ENCODE measurements at places on chromosomes 1 and 21.
A peak's percentile ranks its signal among the peaks of the same experiment; 100 is the strongest.

DNA sequence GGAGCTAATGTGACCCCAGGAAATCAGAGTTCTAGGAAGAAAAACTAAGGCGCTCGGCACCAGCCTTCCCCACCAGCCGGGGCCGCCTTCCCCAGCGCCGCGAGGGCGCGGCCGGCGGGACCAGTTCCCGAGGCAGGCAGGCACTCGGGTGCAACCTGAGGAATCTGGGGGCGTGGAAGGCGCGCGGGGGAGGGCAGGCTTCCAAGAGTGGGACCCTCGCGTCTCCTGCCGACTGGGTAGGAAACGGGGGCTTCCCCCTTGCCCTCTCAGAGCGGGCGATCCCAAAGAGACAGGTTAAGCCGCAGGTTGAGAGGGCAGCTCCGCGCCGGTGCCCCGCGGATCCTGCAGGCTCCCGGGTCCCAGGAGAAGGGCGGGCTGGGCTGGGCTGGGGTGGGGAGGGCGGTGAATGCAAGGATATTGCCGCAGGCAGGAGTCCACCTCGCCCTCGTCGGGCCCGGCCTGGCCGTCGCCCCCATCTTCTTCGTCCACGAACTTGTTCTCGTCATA, 431 bp downstream of the ARPC5 start:
- no peak for DNase-seq

DNA sequence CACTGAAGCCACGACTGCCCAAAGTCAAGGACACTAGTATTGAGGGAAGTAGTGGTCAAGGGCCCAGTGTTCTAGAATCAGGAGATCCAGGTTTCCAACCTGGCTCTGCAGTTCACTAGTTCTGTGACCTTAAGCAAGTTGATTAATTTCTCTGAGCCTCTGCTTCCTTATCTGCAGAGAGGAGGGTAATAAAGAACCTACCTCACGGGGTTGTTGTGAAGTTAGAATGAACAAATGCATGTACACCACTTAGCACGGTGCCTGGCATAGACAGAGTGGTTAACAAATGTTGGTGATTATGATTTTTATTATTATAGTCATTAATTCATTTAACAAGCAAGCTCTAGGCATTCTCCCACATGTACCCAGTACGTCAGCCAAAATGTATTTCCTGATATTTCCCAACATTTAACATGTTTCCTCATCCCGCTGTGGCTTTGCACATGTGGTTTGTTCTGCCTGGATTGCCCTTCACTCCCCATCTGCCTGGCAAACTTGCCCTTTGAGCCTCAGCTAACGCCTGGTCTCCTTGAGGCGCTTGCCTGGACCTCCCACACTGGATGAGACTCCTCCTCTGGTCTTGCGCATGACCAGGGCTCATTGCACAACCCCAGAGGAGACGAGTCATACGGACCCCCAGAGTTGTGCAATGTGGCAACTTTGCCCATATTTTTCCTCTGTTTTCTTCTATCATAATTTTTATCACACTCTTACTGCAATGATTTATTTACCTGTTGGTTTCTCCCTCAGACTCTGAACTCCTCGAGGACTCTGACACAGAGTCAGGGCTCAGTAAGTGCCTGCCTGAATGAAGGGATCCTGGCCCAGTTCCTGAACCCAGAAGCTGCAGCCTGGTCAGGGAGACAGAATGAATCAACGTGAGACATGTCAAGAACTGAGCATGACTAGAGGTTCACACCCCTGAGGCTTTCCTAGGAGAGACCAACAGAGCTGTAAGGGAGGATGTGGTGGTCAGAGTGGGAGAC, 20.7 kb upstream of the MFSD2A start:
- DNase-seq, result no peak

- no peak for DNase-seq
These were observed 129.9 kb downstream of the RERE start for GRCh38 chr1:8687538-8687937.

DNA sequence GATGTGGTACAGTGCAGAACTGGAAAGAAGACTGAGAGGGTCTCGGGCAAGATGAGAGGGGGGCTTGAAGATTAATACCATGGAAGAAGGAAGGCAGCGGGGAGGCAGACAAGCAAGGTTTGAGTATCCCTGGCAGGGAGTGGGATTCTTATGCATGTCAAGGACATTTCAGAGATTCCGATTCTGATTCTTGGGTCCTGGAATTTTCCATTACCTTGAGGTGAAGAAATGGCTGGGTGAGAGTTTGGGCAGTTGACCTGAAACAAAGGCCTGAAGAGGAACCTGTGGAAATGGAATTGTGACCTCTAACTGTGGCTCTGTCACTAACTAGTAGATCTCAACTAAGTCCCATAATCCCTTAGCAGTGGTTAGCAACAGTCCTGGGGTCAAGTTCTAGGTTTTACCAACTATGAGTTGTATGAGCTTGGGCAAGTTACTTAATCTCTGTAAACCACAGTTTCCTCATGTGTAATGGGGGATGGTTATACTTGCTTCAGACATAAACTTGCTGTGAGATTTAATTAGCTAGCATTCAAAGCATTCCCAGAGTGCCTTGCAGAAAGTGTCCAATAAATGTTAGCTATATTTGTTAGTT, 8.6 kb upstream of the ACTN2 start:
- DNase-seq, result no peak

- no peak for DNase-seq
These were observed 7.8 kb upstream of the CHI3L2 start for GRCh38 chr1:111219557-111220286.

GRCh38 chr21:35938446-35938845, 121.9 kb downstream of the SETD4 start:
- no peak for DNase-seq

DNA sequence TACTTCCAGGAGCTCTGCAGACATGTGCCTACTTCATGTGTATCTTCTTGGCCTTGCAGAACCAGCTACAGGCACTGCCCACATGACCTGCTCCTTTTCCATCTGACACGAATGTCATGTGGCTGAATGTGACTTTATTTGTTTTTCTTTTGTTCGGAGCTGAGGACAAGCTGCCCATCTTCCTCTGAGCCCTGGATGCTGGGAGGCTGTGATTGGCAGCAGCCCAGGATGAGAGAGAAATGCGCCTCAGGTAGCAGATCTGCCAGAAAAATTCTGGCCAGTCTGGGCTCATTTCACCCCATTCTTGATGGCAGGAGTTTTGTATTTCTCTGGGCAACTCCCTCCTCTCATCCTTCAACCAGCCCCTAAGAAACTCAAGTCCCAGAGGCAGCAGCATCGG, 372.0 kb downstream of the RPS6KC1 start:
- DNase-seq, result no peak

DNA sequence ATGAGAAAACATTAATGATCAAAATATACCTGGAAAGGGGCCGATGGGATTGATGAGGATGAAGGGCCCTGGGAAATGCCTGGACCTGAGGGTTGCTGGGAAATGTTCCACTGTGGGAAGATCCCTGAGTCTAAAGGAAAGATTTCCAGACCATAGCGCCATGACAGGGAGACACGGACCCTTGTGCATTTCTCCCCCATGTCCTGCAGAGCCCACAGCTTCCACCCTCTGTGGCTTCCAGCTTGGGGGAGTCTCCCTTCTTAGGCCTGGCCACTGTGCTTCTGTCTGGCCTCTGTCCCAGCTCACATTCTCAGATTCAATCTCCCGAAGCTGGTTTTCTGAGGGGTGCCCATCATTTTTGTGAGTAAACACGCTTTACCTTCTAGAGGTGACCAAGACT, 1.0 kb upstream of the PRAMEF12 start:
- DNase-seq, result no peak

GRCh38 chr1:24541711-24542346, 14.1 kb upstream of the NCMAP start:
- no peak for DNase-seq

- DNase-seq, result no peak
These were observed 121.5 kb downstream of the LMO4 start for GRCh38 chr1:87450136-87450535.

DNA sequence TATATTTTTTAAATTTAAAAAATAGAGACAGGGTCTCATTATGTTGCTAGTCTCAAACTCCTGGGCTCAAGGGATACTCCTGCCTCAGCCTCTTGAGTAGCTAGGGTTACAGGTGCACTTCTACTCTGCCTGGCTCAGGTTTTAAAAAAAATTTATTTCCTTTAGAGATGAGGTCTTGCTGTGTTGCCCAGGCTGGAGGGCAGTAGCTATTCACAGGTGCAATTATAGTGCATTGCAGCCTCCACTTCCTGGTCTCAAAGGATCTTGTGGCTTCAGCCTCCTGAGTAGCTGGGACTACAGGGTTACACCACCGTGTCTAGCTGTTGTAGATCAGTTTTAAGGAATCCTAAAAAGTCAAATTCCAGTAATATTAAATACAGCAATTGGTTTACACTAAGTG, 5.0 kb downstream of the RNF11 start:
- no peak for DNase-seq

DNA sequence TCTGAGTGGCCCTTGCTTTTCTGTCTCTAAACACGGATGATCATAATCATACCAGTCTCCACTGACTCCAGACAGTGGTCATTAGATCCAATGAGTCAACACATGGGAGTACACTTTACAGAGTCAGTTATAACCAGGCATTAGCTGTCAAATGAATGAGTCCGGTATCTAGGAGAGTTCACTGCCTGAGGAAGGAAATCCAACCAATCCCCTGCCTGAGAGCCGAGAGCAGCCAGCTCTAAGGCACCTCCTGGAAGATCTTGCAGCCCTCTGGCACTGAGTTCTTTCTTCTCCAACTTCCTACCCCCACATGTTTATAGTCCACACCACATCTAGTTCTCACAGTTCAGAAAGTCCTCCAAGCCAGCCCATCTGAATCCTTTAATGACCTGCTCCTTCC, 29.4 kb upstream of the RBM15 start:
- DNase-seq, result no peak

- no peak for DNase-seq
These were observed 33.9 kb downstream of the TRIM62 start for GRCh38 chr1:33147997-33148314.

DNA sequence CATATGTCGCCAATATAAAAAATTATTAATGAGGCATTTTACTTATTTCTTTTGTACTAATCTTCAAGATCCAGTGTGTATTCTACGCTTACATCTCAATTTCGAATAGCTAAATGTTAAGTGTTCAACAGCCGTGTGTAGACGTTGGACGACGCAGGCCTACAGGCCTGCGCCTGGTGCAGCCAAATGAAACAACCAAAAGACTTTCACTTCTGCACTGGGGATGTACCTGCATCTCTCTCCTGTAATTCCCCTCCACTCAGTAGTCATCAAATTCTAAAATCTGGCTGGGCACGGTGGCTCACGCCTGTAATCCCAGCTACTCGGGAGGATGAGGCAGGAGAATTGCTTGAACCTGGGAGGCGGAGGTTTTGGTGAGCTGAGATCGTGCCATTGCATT, 76.8 kb upstream of the HNRNPU start:
- peak; percentile 65 for DNase-seq

- DNase-seq, result no peak
These were observed 36.7 kb downstream of the ETNK2 start for GRCh38 chr1:204115116-204115515.

DNA sequence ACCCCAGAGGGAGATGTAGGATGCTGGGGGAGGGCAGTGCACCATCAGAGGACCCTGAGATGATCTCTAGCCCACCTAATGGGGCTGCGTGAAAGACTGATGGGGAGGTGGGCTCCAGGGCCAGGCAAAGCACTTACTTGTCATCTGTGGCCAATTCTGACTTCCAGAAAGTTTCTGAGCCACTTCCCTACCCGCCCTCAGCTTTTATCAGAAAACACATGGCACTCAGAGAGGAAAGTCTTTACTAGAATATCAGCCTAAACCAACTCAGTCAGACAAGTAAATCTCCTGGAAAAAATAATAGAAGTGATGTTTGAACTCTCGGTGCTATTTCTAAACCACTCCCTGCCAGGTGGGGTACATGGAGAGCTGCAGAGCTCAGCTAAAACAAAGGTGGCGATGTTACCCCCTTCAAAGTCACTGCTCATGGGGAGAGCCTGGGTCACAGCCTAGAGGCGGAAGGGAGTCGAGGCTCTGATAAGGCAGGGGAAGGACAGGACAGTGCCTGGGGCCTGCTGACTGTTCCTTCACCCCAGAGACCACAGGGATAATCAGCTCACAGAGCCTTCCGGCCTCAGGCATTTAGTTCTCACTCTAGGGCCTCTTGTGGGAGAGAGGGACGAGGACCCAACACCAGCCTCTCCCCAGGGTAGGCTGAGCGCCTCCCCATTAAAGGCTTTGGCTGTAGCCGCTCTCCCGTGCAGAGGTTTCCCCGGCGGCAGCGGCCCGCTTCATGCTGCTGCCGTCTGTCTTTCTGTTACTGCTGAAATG, 14.2 kb downstream of the SMIM12 start:
- no peak for DNase-seq

DNA sequence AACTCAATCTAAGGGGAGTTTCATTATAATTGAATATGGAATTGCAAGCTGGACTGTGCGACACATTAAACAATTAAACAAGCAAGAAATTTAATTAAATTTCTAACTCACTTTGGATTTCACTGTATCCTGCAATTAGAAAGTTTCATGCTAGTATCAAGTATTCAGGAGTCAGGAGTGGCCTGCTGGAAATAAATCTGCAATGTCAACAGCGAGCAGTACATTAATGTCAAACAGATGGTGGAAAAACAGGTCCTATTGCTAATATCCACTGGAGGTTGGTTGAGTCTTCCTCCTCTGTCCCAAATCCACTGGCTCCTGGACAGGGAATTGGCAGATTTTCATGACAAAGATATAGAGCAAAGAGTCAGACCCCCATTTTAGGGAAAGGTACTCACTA, 237.1 kb downstream of the VAV3 start:
- DNase-seq, result no peak

DNA sequence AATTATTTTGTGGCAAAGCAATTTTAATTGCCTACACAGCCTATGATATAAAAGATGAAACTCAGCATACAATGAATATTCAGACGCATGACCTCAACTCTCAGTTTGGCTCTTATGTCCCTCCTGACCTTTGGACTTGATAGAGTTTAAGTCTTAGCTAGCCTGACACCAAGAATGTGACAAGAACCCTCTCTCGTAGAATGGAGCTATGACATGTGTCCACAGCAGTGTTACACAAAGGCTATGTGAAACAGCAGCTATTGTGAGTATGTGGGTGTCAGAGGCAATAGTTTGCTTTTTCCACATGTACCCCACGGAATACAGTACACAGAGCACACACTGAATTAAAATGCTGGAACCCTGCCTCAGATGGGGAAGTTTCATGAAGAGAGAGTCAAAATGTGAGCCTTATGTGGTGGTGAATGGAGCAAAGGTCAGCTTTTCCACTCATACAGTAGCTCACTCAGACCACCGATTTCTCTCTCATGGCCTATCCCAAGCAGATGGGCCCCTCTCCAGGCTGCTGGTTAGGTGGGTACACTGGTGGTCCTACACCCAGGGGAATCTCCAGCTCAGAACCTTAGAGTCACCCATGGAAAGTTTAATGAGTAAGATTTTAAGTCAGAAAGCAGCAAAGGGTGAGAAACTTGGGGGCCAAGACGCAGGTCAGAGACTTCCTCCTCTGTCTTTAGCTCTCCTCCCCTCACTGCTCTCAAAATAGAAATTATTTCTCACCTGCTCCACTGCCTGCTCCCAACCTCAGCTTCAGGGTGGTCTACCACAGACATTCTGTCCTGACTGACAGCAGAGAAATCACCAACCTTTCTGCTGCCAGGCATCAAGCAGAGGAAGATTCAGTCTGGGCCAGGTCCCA, 10.1 kb upstream of the XCL2 start:
- no peak for DNase-seq
